ENCODE measurements at places on chromosomes 16 and 17.

- DNase-seq, result no peak
These were observed 20.6 kb upstream of the ABCA3 start for GRCh38 chr16:2361129-2361528.

GRCh38 chr16:31108794-31109558 lies 790 bp downstream of the BCKDK start:
- no peak for DNase-seq

DNA sequence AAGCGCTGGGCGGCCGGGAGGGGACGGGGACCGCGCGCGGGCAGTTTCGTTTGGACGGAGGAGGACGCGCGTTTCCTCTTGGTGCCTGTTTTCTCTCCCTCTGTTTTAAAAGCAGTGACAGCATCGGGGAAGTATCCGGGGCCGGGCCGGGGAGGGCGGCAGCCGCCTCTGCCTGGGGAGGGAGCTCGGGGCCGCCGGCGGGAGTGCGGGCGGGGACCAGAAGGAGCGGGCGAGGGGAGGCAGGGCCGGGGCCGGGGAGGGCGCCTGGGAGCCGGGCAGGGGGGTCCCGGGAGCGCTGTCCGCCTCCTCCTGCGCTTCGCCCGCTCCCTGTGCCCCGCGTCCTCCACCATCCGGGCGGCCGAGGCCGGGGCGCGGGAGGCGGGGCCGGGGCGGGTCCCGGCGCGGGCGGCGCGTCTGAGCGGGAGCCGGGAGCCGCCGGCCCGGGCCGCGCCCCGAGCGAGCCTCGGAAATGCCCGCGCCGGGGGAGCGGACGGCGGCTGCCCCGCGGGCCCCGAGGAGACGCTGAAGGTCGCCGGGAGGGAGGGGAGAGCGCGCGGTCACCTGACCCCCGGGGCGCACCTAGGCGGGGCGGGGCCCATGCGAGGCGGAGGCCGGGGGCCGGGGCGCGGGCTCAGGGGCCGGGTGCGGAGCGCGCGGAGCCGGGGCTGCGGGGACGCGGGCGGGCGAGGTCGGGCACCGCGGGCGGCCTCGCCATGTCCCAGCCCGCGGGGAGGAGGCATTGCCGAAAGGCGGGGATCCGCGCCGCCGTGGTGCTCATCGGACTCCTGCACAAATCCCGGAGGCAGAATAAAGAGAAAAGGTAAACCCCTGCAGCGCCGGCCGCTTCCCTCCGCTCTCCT lies 57.3 kb downstream of the RAP1GAP2 start:
- DNase-seq, result peak; percentile 21

- DNase-seq, result no peak
These were observed 418.7 kb downstream of the GRIN2A start for GRCh38 chr16:9763505-9763904.

- no peak for DNase-seq
These were observed 231.4 kb upstream of the WSCD1 start for GRCh38 chr17:5838661-5839300.

DNA sequence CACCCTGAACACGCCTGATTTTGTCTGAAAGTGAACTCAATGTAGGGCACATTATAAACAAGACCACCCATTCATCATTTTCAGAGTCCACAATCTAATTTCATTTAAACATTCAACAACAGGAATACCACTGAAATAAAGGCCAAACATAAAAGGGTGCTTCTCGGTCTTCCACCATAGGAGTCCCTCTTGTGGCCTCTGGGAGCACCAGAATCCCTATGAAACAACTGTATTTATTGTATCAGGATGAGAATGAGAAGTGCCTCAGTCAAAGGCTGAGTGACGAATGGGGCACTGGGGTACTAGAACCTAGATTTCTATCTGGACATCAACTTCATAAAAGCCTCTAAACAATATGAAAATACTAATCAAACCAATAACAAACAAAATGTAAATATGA lies 40.4 kb downstream of the NXPH3 start:
- DNase-seq, result no peak

DNA sequence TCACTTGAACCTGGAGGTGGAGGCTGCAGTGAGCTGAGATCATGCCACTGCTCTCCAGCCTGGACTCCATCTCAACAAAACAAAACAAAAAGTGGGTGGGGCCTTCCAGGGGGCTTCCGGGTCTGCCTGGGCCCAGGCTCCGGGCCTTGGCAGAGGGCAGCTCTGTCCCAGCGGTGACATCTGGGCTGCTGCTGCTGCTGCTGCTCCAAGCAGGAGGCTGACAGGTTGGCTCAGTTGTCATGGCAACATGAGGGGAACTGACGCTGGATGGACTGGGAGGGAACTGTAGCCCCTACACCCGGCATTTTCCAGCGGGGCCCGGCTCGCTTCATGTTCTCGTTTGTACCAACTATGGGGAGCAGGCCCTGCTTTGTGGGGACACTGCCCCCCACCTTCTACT lies 4.0 kb downstream of the BAIAP3 start:
- DNase-seq, result no peak

DNA sequence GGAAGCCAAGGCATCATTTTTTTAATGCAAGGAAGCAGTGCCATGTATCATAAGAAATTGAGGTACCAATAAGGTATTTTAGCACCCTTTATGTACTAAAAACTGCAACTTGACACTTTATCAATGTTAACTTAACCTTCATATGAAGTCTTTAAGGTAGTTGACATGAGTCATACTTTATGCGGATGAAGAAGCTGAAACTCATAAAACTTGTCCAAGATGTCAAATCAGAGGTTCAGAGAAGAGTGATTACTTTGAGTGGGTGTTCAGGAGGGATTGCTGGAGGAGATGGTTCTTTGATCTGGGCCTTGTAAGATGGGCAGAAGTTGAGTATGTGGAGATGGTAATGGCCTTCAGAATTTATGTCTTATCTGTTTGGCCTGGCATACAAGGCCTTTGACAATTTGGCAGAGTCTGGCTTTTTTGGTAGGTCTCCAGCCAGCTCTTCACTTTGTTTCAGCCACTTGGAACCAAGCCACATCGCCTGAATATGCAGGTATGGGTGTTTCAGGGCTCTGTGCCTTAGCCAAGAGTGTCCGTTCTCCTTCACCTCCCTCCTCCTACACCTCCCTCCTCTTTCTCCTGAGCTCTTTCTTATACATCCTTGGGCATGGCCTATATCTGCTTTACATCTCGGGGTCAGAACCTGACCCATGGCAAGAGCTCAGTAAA lies 23.7 kb downstream of the YPEL2 start:
- no peak for DNase-seq

DNA sequence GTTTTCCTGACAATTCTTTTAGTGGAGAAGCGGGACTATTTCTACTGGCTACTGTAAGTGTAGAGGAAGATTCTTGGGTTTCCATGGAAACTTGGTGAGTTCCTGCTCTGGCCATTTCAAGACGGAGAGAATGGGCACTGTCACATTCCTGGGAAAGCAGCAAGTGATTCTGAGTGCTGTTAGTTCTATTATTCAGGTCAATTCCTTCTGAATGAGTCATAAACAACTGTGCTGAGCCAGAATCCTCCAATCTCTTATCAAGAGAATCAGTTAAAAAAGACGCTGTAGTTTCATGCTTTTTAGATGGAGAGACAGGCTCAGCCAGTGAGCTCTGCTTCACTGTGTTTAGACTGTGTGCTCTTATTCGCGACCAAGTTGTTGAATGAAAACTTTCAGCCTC lies 19.6 kb downstream of the AKAP10 start:
- no peak for DNase-seq

DNA sequence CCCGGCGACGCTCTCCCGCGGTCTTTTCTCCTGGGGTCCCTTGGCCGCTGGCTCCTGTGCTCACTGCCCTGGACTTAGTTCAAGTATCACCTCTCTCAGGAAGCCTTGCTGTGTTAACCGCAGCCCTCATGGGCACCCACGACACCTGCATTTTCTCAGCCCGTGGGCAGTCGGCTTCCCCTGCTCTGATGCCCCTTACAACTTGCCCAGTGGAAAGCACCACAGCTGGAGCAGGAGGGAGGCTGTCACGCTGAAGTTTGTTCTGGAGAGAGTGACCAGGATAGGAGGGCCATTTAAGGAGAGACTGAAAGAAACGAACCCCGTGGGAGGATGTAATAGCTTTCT lies 395 bp downstream of the STXBP4 start:
- DNase-seq, result no peak

DNA sequence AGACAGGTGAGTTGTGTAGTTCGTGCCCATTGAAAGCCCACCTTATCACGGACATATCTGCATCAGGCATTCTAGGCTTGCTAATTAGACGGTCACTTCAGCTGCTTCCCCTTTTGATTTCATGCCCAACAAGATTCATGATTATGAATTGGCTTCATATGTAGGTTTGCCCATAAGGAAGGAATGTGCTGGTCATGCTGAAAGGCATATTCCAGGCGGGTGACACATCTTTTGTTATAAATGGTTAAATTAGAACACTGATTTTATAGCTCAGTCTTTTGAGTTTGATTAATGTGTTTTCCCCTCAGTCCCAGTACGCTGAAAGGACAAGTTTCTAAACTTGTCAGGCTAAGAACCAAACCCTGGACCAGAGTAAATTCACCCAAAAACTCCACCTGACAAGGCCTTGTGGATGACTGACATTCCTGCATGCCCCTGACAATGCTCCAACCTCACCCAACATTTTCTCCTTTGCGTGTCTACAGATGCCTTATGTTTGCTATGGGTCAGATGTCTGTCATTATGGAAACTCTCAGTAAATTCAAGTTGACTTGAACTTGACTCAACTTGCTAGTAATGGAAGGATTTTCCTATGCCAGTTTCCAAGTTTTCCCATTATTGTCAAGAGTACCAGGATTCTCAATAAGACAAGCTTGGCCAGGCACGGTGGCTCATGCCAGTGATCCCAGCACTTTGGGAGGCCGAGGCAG lies 421.9 kb downstream of the PMP22 start:
- DNase-seq, result no peak

- DNase-seq, result no peak
These were observed 24.3 kb downstream of the PLA2G10 start for GRCh38 chr16:14669776-14670175.

DNA sequence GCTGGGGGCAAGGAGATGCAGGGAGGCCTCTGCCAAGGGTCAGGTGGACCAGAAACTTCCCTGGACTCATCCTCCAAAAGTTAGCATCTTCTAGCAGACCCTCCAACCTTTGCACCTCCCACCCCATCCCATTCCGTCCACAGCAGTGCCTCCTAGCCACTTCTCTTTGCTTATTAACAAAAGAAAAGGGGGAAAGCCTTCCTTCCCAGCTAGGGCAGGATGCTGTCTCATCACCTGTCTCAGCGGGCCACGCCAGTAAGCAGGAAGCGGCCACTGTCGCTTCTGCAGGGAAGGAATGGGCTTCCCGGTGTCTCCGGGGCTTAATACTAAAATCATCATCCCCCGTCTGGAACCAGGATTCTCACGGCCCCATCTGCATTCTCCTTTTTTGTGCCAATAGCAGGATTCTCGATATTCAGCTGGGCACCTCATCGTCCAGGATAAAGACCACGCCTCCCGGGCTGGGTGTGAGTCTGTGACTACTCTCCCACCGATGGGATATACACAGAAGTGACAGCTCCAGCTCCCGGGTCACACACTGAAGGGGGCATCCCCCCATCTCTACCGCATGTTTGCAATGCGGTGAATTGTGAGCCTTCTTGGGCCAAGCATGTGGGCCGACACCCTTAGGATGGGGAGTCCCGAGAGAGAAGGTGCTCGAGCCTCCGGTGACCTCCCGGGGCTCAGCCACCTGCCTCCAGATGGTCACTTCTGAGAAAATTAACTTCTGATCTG lies 15.5 kb upstream of the RBFOX3 start:
- DNase-seq, result no peak

DNA sequence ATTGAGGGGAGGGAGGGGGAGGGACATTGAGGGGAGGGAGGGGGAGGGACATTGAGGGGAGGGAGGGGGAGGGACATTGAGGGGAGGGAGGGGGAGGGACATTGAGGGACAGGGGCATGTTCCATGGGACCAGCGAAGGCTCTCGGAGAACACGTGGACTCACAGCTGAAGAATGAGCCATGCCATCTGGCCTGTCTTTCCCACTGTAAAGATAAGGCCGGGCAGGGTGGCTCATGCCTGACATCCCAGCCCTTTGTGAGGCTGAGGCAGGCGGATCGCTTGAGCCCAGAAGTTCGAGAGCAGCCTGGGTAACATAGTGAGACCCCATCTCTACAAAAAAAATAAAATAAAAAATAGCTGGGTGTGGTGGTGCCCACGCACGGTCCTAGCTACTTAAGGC lies 32.5 kb downstream of the RPH3AL start:
- DNase-seq, result no peak

DNA sequence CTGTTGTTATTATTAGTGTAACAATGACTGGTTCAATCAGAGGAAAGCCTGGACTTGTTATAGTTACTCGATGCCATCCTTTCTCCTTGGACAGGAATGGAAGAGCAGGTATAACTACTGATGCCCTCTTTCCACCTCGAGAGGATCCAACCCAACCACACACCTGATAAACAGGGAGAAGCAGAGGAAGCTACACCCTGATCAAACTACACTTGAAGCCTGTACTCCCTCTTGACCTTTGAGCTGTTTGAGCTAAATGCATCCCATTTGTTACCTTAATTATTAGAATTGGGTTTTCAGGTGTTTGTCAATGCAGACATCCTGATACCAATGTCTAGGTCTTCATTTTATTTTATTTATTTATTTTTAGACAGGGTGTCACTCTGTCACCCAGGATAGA lies 23.7 kb upstream of the HLF start:
- no peak for DNase-seq

DNA sequence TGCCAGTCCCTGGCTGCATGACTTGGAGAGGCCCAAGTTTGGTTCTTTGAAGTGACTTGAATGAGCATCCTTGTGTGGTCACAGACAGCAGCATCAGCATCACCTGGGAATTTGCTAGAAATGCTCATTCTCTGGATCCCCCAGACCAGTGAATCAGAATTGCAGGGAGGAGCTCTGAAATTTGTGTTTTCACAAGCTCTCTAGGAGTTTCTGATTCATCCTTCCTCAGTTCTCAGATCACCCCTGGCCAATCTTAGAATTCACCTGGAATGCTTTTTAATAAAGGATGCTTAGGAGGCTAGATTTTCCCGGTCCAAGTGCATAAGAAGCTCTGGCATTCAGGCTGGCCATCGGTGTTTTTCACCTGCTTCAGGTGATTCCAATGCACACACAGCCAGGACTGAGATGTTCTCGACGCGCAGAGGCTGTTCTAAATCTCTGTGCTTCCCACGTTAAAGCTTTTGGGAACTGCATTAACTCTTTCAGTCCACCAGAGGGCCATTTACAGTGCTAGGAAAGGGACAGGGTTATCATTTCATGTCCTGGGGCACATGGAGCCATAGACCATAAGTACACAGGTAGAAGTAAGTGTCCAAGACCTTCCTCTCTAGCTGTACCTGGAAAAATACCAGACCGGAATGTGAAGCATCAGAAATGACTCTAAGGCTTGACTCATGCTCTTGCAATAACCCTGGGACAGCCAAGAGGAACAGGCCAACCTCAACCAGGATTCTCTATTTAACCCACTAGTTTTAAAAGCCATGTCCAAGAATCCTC lies 85.7 kb upstream of the XYLT1 start:
- no peak for DNase-seq

- DNase-seq, result no peak
These were observed 21.0 kb upstream of the AGRP start for GRCh38 chr16:67504031-67505021.

GRCh38 chr17:3003296-3004149 lies 59.9 kb downstream of the OR1D5 start:
- DNase-seq, result no peak

GRCh38 chr17:37081287-37081686 lies 132.5 kb downstream of the AATF start:
- no peak for DNase-seq

GRCh38 chr16:35154627-35155026 lies 1695.2 kb downstream of the TP53TG3F start:
- DNase-seq, result no peak

Measured in stimulated activated CD4-positive, alpha-beta T cell treated with anti-CD3 and anti-CD28 coated beads, Interleukin-12 subunit alpha, Interleukin-12 subunit beta, amount 100 ng/mL, for 24 hours (primary cell).